ENCODE measurements at places on chromosomes 6 and 20.

- H3K4me3 ChIP-seq, result no peak overlapping the region
- H3K36me3 ChIP-seq, result no peaks in the 10 kb centered on the region
- no peak for DNase-seq
- no peaks in the 10 kb centered on the region for H3K27me3 ChIP-seq
These were observed 134.6 kb upstream of the ECI2 start for GRCh38 chr6:4270001-4270400.

- no peaks in the 10 kb centered on the region for H3K36me3 ChIP-seq
- H3K27ac ChIP-seq, result no peak overlapping the region
- H3K4me3 ChIP-seq, result no peak overlapping the region
- H3K4me1 ChIP-seq, result no peaks in the 10 kb centered on the region
These were observed 8.7 kb upstream of the NOP56 start for GRCh38 chr20:2643708-2644107.

DNA sequence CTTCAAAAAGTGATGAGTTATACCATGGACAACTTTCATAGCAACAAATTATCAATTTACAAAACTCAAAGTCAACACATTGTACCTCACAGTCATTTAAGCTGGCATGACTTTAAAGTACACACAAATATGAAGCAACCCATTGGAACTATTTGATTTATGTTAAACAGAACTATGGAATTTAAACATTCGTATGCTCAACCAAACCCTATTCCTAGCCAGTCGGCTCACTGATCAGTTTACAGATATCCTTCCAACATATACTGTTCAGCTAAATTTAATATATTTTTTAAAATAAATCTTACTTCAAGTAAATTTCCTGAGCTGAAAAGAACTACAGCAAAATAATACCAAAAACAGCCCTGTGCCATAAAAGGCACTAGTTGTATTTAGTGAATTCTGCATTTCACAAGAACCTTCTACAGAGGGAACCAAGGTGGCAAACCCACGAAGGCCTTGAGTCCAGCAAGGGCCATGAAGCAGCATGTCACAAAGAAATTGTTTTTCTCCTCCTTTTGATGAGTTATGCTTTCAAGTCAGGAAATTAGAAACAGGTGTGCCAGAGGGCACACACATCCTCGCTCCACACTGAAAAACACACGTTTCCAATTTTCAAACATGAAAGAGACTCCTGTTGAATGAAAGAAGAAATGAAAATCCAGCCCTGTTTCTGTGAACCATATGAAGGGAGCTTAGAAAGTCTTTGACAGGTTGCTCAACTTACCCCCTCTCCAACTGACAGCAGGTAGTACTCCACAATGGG, 122.8 kb downstream of the TASP1 start:
- H3K4me1 ChIP-seq, result peaks cover 2% of the 10 kb centered on the region
- no peak for DNase-seq
- H3K27ac ChIP-seq, result no peak overlapping the region
- H3K36me3 ChIP-seq, result no peaks in the 10 kb centered on the region

DNA sequence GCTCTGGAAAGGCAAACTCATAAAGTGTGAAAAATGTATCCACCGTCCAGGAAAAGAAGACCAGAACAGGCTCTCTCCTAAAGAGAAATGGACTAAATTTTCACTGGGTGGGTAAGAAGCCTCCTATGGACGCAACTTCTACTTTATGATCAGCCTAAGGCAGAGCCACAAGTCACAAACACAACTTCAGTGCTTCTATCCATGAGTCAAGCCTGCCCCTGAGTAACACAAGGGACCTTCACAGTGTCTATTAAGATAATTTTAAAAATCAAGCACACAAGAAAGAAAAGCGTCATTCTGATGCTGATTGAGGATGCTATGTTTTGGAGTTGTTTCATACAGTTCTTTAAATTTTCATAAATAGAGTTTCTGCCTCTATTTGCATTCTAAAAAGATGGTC, 601.7 kb upstream of the ARID1B start:
- H3K4me1 ChIP-seq, result no peaks in the 10 kb centered on the region
- no peaks in the 10 kb centered on the region for H3K36me3 ChIP-seq
- H3K27ac ChIP-seq, result no peak overlapping the region
- no peak for DNase-seq
- H3K4me3 ChIP-seq, result no peak overlapping the region

DNA sequence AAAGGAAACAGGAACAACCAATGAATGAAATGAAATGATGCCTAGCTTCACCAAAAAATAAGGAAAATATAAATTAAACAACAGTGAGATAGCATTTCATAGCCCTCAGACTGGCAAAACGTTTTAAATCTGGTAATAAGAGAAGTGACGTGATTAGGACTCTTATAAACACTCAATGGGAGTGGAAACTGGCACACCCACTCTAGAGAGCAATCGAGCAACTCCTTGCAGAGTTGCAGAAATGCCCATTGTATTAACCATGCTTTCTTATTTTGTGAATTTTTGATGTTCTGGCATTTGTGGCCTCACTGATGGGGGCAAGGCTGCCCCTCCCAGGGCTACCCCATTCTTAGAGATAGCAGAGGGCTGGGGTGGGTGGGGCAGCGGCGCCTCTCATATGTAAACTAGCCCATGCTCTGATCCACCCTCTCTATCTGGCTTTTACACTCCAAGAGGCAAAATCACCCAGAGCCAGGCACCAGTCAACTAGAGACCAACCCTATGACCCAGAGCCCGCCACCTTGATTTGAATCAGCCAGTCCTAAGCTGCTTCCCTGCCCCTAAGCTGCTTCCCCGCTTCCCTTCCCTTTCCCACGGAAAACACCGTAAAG, 6.4 kb upstream of the PNPLA1 start:
- H3K36me3 ChIP-seq, result no peaks in the 10 kb centered on the region
- H3K4me1 ChIP-seq, result no peaks in the 10 kb centered on the region
- no peaks in the 10 kb centered on the region for H3K27me3 ChIP-seq
- H3K4me3 ChIP-seq, result no peak overlapping the region
- no peak overlapping the region for H3K27ac ChIP-seq
- no peak for DNase-seq

DNA sequence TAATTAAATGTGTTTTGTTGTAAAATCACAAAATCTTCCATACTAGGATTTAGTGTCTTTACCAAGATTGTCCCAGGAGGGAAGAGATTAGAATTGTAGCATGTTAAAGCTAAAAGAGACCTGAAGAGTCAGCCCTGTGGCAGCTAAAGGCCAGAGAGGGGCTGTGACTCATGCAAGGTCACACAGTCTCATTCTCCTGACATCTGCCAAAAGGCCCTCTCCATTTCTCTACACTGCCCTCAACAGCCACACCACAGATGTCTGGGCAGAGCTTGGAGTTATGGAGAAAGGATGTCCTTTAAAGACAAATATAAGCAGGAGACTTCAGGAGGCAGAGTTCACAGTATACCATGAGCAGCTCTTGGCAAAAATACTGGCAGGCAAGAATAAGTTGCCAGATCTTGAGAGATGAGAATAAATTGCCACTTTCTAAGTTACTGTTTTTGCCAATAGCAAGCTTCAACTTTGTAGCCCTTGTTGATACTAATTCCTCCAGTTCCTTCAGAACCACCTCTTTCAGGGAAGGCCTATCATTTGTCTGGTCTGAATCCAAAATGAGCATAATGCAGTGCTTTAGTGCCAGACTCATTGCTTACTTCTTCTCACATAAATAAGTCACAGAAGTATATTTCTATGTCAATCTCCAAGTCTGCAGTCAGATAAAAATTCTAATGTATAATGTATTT, 41.7 kb downstream of the AKIRIN2 start:
- no peaks in the 10 kb centered on the region for H3K4me1 ChIP-seq
- DNase-seq, result no peak
- H3K27me3 ChIP-seq, result no peaks in the 10 kb centered on the region
- no peak overlapping the region for H3K4me3 ChIP-seq

- peaks cover 4% of the 10 kb centered on the region for H3K4me1 ChIP-seq
- no peak for DNase-seq
- no peak overlapping the region for H3K27ac ChIP-seq
- H3K4me3 ChIP-seq, result no peak overlapping the region
These were observed 32.1 kb upstream of the JAG1 start for GRCh38 chr20:10705801-10706459.

GRCh38 chr20:52999040-52999439, 26.9 kb downstream of the TSHZ2 start:
- H3K4me3 ChIP-seq, result no peak overlapping the region
- DNase-seq, result no peak
- H3K27ac ChIP-seq, result no peak overlapping the region
- H3K27me3 ChIP-seq, result no peaks in the 10 kb centered on the region

DNA sequence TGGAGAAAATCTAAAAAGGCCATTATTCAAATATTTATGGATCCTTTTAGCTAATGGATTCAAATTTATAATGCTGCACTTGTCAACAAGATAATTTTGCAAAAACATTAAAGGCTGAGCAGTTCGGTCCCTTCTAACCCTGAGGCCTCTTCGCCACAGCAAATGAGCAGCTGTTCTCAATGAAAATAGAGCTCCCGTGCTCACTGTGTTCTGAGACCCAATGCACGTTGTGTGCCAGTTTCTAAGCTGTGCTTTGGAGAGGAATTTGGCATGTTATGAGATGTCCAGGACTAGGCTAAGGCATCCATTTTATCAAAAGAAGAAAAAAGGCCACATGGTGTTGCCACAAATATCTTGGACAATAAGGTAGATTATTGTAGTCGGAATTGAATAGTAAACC, 220.1 kb upstream of the TSHZ2 start:
- H3K36me3 ChIP-seq, result no peaks in the 10 kb centered on the region
- no peak overlapping the region for H3K4me3 ChIP-seq
- no peaks in the 10 kb centered on the region for H3K27me3 ChIP-seq

DNA sequence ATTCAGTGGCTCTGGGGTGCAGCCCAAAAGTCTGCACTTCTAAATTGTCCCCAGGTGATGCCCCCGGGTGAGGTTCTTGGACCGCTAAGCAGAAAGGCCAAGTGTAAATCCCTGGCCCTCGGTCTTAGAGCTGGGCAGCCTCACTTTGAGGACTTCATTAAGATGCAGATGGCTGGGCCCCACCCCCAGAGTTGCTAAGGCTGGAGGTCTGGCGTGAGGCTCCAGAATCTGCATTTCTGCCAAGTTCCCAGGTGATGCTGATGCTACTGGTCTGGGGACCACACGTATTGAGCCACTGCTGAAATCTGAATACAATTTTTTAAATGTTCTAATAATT, 735 bp upstream of the SLC23A2 start:
- no peak overlapping the region for H3K27ac ChIP-seq
- H3K4me3 ChIP-seq, result peak overlapping the region; percentile 84
- no peaks in the 10 kb centered on the region for H3K4me1 ChIP-seq
- DNase-seq, result no peak

DNA sequence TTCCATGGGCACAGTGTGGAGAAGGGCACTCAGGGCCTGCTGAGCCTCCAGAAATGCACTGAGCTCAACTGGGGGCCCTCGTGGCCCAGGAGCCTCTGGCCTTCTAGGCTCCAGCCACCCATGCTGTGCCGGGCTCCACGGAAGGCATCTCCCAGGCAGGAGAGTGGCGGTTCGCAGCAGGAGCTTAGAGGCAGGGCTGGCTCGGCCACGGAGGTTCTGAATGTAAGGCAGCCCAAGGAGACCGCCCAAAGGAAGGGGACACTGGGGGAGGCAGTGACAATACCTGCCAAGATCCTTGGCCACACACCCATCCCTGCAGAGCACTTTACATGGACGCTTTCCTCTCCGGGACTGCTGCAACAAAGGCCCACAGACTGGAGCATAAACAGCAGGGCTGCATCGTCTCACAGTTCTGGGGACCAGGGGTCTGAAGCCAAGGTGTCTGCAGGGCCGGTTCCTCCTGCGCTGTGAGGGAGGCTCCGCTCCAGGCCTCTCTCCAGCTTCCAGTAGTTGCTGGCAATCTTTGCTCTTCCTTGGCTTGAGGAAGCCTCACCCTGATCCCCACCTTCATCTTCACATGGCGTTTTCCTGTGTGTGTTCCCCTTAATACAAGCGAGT, 128.2 kb upstream of the CDH4 start:
- H3K36me3 ChIP-seq, result no peaks in the 10 kb centered on the region
- H3K27me3 ChIP-seq, result no peaks in the 10 kb centered on the region
- DNase-seq, result no peak
- no peak overlapping the region for H3K27ac ChIP-seq
- no peak overlapping the region for H3K4me3 ChIP-seq

- H3K27me3 ChIP-seq, result no peaks in the 10 kb centered on the region
- H3K36me3 ChIP-seq, result no peaks in the 10 kb centered on the region
- DNase-seq, result no peak
- H3K4me1 ChIP-seq, result peaks cover 8% of the 10 kb centered on the region
- H3K4me3 ChIP-seq, result no peak overlapping the region
These were observed 23.8 kb downstream of the PRSS35 start for GRCh38 chr6:83536034-83536646.

- no peak overlapping the region for H3K27ac ChIP-seq
- no peak overlapping the region for H3K4me3 ChIP-seq
- no peaks in the 10 kb centered on the region for H3K36me3 ChIP-seq
- no peak for DNase-seq
- H3K4me1 ChIP-seq, result no peaks in the 10 kb centered on the region
- H3K27me3 ChIP-seq, result no peaks in the 10 kb centered on the region
These were observed 50.8 kb downstream of the MC3R start for GRCh38 chr20:56299362-56299761.

DNA sequence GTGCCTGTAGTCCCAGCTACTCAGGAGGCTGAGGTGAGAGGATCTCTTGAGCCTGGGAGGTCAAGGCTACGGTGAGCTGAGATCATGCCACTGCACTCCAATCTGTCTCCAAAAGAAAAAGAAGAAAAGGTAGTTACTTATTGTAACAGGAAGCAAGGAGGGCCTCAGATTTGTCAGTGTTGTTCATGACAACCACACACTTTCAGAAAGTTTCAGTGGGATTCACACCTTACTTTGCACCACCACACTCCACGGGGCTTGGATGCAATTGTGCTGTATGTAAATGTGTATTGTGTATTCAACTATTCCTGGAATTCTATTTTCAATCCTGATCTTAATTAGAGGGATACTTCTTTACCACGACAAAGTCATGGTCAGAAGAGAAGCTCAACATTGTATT, 142.6 kb downstream of the ELOVL4 start:
- H3K4me1 ChIP-seq, result no peaks in the 10 kb centered on the region
- no peak for DNase-seq
- no peaks in the 10 kb centered on the region for H3K27me3 ChIP-seq
- H3K4me3 ChIP-seq, result no peak overlapping the region

DNA sequence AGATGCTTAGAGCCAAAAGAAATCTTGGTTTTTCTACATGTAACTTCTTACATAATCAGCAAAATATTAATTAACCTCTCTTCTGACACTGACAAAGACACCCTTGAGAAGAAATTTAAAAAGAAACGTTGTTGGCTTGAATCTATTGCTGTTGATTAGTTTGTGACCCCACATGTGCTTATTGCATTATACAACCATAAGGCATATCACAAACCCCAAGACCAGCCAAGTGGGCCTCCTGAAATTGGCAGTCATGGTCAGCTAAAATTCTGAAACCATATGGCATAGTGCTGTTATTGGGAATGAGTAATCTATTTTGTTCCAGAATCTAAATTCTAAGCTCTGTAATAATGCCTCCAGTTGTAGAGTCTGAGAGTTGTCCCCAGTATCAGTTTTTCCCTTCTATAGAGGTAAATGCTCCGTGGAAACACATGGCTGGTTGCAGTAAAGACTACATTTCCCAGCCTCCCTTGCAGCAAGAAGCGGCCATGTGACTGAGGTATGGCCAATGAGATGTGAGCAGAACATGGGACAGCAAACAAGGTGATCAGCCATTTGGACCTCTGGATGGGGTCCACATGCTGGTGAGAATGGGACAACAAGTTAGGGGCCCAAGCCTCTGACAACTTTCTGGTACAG, 42.3 kb upstream of the PTPN1 start:
- H3K36me3 ChIP-seq, result no peaks in the 10 kb centered on the region
- no peak overlapping the region for H3K27ac ChIP-seq
- H3K4me3 ChIP-seq, result no peak overlapping the region
- no peak for DNase-seq
- H3K27me3 ChIP-seq, result no peaks in the 10 kb centered on the region
- peaks cover 6% of the 10 kb centered on the region for H3K4me1 ChIP-seq
